ENCODE measurements at places on chromosomes 3 and 15. TPM values are rescaled to one million over a fixed set of nuclear protein-coding genes. Genes with fewer than 3 reads are reported as not detected.

The SLC15A2 gene
- polyA plus RNA-seq, result 2.5 TPM

- no peaks in the 10 kb centered on the region for H3K4me1 ChIP-seq
- H3K27me3 ChIP-seq, result no peaks in the 10 kb centered on the region
- DNase-seq, result no peak
- no peak overlapping the region for H3K27ac ChIP-seq
Observed at GRCh38 chr3:139694542-139694941, 16.8 kb upstream of the NMNAT3 start.

DNA sequence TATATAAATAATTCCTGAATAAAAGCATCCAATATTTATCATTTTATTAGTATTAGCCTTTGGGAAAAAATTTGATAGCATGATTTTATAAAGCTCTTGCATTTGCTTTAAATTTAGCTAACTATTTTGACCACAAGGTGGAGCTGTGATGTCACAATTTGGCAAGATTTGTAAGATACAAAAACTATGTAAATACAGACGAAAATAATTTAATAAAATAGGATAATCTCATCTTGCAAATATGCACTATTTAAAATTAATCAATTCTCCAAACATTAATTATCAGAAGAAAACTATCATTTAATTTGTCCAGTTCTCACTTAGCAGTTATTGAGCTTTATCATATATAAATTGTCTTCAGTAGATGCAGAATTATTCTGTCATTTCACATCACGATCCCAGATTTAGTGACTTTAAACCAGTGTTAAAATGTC is 95.4 kb downstream of the PLOD2 start:
- H3K36me3 ChIP-seq, result no peaks in the 10 kb centered on the region
- no peak overlapping the region for H3K4me3 ChIP-seq
- no peak overlapping the region for H3K27ac ChIP-seq
- DNase-seq, result no peak
- no peaks in the 10 kb centered on the region for H3K27me3 ChIP-seq

DNA sequence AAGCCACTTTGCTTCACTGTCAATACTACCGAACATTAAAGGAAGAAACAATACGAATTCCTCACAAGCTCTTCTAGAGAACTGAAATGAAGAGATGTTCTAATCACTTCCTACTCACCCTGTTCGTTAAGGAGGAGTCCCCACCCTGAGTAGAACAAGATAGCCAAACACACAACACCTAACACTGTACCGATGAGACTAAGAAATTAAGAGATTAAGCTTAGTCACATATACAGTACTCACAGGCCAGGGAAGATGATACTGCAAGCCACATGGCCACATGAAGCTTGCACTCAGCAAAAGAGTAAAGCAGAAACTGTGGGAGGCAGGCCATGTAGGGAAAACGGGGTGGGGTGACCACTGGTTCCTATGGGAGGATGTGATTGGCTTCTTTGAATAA is 48.0 kb downstream of the CGGBP1 start:
- no peak overlapping the region for H3K27ac ChIP-seq
- no peak overlapping the region for H3K4me3 ChIP-seq
- no peaks in the 10 kb centered on the region for H3K36me3 ChIP-seq
- H3K27me3 ChIP-seq, result no peaks in the 10 kb centered on the region
- no peaks in the 10 kb centered on the region for H3K4me1 ChIP-seq
- no peak for DNase-seq

The COL8A1 gene
- polyA plus RNA-seq, result 27.3 TPM

DNA sequence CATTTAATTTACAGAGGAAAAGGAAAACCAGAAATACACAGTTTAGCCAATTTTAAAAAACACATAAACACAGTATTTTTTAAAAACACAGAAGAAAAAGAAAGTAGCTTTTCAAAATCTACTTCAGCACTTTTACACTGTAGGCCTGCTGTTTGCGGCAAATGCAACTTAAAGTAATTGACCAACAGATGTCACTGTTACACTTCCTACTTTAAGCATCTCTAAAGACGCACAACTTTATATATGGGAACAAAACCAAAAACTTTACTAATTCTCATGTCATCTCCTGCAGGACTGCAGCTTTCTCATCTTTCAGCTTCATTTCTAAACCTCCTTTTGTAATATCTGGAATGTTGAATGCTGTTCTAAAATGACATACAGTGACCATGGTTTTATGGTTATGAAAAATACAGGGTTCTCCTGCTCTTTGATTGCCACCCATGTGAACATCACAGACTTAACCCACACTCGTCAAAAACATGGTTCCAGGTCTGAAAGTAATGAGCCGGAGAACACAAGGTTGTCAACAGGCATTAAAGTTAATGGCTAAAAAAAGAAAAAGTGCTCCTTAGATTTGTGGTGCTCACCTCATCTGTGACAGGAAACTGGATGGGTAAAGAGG is 107.9 kb downstream of the FMN1 start:
- no peak overlapping the region for H3K4me3 ChIP-seq
- no peaks in the 10 kb centered on the region for H3K27me3 ChIP-seq
- DNase-seq, result no peak
- H3K36me3 ChIP-seq, result no peaks in the 10 kb centered on the region

DNA sequence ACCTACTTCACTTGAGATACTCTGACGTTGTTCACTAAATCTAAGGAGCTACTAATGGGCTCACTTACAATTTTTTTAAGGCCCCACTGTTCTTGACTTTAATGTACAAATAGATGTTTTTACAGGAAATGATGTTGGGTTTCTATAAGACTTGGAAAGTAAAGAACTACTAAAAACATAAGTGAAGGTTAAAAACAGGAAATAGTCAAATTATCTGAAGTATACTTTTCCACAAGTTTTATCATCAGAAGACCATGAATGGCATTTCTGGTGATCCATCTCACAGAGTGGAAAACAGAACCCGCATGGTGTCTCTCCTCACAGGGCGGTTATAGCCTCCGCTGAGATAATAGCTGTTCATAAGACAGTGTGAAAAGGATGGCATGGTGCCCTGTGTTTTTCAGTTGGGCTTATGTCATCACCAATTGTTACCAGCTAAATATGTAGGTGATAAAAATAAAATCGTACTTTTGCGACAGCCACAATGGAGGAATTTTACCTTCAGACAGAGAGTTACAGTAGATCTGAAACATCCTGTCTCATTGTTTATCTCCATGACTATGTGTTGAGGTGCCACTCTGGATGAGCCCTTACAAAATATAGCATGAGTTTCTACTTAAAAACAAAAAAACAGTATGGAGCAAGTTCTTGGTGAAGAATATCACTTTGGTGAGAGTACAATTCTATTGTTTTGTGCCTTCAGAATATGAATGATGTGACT is 462.4 kb downstream of the RAP2B start:
- no peaks in the 10 kb centered on the region for H3K27me3 ChIP-seq
- H3K4me3 ChIP-seq, result no peak overlapping the region
- H3K36me3 ChIP-seq, result no peaks in the 10 kb centered on the region

- no peaks in the 10 kb centered on the region for H3K4me1 ChIP-seq
- no peaks in the 10 kb centered on the region for H3K27me3 ChIP-seq
- H3K36me3 ChIP-seq, result no peaks in the 10 kb centered on the region
- H3K4me3 ChIP-seq, result no peak overlapping the region
- no peak for DNase-seq
Observed at GRCh38 chr3:139353920-139354556, 10.2 kb downstream of the MRPS22 start.

DNA sequence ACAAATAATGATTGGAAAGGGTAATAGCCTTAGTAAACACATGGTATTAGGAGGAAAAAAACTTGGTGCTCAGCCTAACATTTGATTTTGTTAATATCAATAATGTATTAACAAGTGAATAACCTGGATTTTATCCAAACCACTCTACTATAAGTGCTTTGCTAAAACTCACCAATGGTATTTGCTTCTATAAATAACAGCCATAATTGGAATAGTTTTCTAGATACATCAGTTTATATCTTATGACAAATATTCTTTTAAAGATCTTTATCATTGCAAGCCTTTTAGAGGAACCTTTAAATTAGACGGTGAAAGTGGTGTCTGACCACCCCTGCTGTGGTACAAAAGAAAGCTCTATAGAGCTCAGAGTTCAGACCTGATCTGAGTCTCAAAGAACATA is 123.9 kb downstream of the SHOX2 start:
- DNase-seq, result no peak
- no peak overlapping the region for H3K4me3 ChIP-seq
- no peaks in the 10 kb centered on the region for H3K27me3 ChIP-seq
- no peaks in the 10 kb centered on the region for H3K36me3 ChIP-seq

The TMEM212 gene
- not detected for polyA plus RNA-seq

- no peaks in the 10 kb centered on the region for H3K36me3 ChIP-seq
- no peaks in the 10 kb centered on the region for H3K27me3 ChIP-seq
- no peak for DNase-seq
- no peak overlapping the region for H3K4me3 ChIP-seq
- H3K27ac ChIP-seq, result no peak overlapping the region
Observed at GRCh38 chr15:96121086-96121920, 209.2 kb upstream of the NR2F2 start.

The SCAANT1 gene
- not detected for polyA plus RNA-seq

DNA sequence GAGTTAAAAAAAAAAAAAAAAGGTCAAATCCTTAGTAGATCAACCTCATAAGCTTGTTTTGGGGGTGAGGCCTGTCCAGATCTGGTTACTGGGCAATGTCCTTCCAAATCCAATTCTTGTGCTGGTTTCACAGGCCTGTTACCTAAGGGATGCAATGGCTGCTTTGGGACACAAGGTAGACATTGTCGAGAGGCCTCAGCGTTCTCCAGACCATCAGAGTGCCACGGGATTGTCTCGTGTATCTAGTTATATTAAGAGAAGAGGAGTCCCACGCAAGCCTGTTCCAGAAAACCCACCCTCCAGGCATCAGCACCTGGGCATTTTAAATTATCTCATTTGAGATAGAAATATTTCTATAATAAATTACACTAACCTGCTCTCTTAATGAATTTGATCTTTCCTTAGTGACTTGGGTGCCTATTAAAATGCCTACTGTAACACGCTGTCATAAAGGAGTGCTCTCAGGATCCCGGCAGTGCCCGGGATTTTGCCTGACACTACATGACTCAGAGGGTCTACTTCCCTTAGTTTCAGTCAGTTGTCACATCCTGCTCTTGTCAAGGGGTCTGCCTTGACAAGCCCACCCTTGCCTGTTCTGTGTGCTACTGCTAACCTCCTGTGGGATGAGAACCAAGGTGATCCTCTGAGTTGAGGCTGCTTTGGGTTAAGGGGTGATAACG is 116.0 kb downstream of the LIPC start:
- DNase-seq, result no peak
- no peak overlapping the region for H3K4me3 ChIP-seq
- H3K27ac ChIP-seq, result no peak overlapping the region
- peaks cover 10% of the 10 kb centered on the region for H3K4me1 ChIP-seq
- H3K36me3 ChIP-seq, result no peaks in the 10 kb centered on the region

DNA sequence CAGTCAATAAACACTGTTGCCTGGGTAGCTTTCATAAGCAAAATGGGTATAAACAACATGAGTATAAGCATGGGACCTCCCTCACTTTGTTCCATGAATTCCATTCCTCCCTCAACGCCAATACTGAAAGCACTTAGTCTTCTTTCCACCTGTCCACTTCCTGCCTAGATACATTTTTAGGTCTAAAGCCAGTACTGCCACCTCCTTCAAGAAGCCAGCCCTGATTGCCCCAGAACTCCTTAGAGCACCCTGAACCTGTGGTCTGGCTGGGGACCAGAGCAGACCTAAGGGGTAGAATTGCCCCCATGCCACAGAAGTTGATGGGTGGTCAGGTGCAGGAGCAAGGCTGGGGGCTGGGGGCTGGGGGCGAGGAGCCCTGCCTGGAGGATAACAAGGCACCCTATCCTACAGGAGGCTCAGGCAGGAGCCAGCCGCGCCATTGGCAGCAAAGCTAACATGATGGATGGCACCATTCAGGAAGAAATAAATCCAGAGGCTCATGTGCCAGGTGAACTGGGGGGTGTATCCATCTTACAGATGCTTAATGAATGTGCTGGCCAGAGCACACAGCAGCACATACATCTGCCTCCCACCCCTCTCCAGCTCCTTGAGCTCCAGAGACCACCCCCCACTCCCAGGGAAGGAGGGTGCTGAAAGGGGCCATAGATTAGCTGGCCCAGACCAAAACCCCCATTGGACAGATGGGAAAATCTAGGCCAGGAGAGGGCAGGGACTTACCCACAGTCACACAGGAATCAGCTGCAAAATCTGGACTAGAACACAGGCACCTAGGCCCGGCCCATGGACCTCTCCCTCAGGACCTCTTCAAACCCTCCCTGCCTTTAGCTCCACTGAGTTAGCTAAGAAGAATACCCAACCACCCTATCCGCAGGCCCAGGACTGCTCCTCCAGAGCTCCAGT is 113.8 kb upstream of the LINGO1 start:
- H3K36me3 ChIP-seq, result no peaks in the 10 kb centered on the region
- no peak for DNase-seq
- no peaks in the 10 kb centered on the region for H3K4me1 ChIP-seq
- H3K27me3 ChIP-seq, result no peaks in the 10 kb centered on the region
- H3K4me3 ChIP-seq, result no peak overlapping the region

- no peaks in the 10 kb centered on the region for H3K27me3 ChIP-seq
- no peaks in the 10 kb centered on the region for H3K36me3 ChIP-seq
- DNase-seq, result no peak
- no peak overlapping the region for H3K27ac ChIP-seq
- no peaks in the 10 kb centered on the region for H3K4me1 ChIP-seq
Observed at GRCh38 chr3:130907966-130908365, 14.1 kb downstream of the ATP2C1 start.

DNA sequence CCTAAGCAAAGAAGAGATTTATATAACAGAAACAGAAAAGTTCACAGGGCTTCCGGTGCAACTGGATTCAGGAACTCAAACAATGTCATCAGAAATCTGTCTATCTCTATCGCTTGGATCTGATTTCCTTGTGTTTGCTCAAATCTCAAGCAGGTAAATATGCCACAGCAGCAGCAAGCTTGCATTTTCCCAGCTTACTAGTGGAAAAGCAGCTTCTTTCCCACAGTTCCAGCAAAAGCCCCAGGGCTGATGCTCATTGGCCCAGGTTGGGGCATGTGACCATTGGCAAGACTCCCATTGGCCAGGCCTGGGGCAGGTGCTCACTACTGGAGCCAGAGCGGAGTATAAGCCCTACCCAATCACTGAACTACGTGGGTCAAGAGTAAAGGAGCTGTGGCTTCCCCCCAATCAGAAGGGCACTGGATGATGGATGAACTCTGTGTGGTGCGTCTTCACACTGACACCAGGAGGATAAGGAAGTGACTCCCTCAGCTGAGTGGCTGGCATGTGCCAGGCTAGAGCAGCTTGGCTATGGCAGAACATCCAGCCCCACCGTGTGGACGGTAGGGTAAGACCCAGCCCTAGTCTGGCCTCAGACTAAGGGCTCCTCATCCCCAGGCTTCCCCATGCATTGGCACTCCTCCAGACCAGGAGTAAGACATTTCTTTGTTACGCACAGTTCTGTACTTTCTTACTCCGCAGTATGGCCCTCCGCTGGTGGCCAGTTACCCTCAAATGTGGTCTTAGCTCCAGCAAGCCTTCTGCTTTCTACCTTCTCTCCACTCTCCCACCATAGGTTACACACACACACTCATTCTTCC is 13.1 kb upstream of the VIPR1 start:
- no peak overlapping the region for H3K27ac ChIP-seq
- H3K27me3 ChIP-seq, result no peaks in the 10 kb centered on the region
- no peaks in the 10 kb centered on the region for H3K4me1 ChIP-seq
- peak; percentile 3 for DNase-seq
- H3K4me3 ChIP-seq, result no peak overlapping the region

The SH3GL3 gene
- polyA plus RNA-seq, result 0.41 TPM

The DUSP7 gene
- polyA plus RNA-seq, result 6.5 TPM

Data from ovary (tissue), 10 donors.